ENCODE measurements at places on chromosomes 6 and 20. TPM values are rescaled to one million over a fixed set of nuclear protein-coding genes. Genes with fewer than 3 reads are reported as not detected.

ANGPT4 gene
- total RNA-seq, result not detected

FOXA2 gene
- 4.8 TPM for total RNA-seq

OOEP gene
- total RNA-seq, result not detected

PNPLA1 gene
- not detected for total RNA-seq

GPX5 gene
- total RNA-seq, result not detected

SCUBE3 gene
- under 0.01 TPM for total RNA-seq

VSTM2L gene
- 43.3 TPM for total RNA-seq

C6orf132 gene
- 15.8 TPM for total RNA-seq

LKAAEAR1 gene
- total RNA-seq, result not detected

PACSIN1 gene
- total RNA-seq, result not detected

SDHAF4 gene
- total RNA-seq, result 6.5 TPM

APOM gene
- 0.96 TPM for total RNA-seq

BPIFB1 gene
- not detected for total RNA-seq

VGLL2 gene
- total RNA-seq, result not detected

HCK gene
- not detected for total RNA-seq

CAP2 gene
- 3.2 TPM for total RNA-seq

DOP1A gene
- 25.4 TPM for total RNA-seq

RFX6 gene
- not detected for total RNA-seq

ZC2HC1B gene
- not detected for total RNA-seq

PXMP4 gene
- 3.6 TPM for total RNA-seq

GCM1 gene
- not detected for total RNA-seq

Measured in tracheal epithelial cell (primary cell).